ENCODE measurements at places on chromosomes 16 and 17.

GRCh38 chr17:721540-721937, 6.9 kb upstream of the VPS53 start:
- DNase-seq = no peak

- no peak for DNase-seq
Observed at GRCh38 chr16:31128711-31129567, 6.6 kb downstream of the PRSS8 start.

DNA sequence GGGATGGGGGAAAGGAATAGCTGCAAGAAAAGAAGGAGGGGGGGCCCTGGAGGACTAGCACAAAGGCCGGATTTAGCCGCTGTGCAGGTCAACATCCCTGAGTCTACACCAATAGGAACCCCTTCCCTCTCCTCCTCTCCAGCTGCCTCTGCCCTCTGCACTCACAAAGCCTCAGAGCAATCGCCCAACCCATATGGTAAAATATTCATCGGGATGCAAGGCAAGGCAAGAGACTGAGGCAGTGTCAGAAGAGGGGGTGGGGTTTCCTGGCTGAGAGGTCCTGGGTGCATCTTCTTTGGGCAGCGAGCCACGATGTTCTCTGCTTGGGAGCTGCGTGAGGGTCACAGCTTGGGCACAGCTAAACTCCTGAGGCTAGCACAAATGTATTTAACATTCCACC, 115.5 kb upstream of the NLRP1 start:
- DNase-seq = no peak

- DNase-seq = no peak
Observed at GRCh38 chr17:21193031-21193430, 20.9 kb downstream of the TMEM11 start.

- DNase-seq = no peak
Observed at GRCh38 chr16:25832291-25832690, 140.5 kb downstream of the HS3ST4 start.

GRCh38 chr17:3669548-3669947, 936 bp downstream of the EMC6 start:
- no peak for DNase-seq

DNA sequence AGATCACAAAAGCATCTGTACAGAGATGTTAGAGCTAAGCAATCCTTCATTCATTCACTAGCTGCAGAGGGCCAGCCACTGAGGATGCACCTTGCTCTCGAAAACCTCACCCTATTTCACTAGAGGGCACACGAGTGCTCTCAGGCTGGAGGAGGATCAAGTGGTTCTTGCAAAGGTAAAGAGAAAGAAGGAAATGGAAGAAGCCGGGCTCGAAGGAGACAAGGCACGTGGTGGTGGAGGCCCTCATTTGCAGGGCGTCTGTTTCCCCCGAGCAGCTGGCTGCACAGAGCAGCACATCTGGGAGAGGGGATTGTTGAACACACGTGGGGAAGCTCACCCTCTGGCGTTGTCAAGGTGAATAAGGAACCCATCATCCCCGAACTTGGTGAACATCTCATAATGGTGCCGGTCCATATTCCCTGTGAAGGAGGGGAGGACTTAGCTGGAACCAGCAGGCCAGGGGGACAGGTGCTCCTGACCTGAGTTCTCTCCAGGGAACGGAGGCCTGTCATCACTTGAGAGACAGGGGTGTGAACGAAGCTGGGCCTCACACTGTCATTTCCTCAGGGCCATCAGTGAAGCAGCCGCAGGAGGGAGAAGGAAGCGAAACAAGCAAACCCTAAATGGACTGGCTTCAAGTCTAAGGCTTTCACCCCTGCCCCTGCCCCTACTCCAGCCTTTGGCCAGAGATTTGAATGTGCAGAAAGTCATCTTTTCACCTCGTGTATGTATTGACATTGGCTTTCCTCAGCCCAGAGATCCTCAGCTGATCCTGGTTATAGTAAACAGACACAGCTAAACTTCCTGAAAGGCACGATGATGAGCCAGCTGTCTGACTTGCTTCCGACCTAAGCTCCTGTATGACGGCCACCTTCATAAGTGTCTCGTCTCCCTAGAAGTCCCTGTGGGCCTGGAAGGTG, 27.6 kb downstream of the PRKAR1A start:
- no peak for DNase-seq

DNA sequence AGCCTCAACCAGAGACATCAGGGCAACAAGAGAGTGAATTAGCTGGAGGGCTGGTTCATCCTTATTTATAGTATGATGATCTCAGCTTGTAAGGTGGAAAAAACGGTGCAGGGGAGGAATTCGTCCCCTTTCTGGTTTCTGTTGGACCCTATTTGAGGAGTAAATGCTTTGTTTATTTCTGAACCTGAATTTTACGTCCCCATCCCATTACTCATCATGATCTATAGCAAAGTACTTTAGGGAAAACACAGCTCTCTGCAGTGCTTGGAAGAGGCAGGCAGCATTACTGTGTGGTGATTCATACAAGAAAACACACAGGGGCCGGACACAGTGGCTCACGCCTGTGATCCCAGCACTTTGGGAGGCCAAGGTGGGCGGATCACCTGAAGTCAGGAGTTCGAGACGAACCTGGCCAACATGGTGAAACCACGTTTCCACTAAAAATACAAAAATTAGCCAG, 8.0 kb upstream of the VAT1L start:
- DNase-seq = no peak

DNA sequence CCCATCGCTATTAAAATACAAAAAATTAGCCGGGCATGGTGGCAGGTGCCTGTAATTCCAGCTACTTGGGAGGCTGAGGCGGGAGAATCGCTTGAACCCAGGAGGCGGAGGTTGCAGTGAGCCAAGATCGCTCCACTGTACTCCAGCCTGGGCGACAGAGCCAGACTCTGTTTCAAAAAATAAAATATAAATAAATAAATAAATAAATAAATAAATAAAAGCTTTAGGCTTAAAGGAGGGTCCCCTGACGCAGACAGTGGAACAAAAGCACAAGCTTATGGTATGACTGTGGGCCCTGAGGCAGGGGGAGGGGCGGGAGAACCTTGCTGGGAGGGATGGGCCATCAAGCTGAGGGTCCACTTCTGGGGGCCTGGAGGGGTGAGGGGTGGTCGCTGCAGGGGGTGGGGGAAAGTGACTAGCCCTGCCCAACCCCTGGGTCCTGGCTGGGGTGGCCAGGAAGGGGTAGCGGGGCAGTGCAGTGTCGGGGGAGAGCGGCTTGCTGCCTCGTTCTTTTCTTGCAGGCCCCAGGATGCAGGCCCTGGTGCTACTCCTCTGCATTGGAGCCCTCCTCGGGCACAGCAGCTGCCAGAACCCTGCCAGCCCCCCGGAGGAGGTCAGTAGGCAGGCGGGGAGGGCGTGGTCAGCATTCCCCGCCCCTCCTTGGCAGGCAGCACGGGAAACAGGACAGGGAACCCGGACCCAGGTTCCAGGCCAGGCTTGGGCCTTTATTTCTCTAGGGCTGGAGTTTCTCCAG, 4.7 kb downstream of the SERPINF1 start:
- DNase-seq = peak; percentile 65

DNA sequence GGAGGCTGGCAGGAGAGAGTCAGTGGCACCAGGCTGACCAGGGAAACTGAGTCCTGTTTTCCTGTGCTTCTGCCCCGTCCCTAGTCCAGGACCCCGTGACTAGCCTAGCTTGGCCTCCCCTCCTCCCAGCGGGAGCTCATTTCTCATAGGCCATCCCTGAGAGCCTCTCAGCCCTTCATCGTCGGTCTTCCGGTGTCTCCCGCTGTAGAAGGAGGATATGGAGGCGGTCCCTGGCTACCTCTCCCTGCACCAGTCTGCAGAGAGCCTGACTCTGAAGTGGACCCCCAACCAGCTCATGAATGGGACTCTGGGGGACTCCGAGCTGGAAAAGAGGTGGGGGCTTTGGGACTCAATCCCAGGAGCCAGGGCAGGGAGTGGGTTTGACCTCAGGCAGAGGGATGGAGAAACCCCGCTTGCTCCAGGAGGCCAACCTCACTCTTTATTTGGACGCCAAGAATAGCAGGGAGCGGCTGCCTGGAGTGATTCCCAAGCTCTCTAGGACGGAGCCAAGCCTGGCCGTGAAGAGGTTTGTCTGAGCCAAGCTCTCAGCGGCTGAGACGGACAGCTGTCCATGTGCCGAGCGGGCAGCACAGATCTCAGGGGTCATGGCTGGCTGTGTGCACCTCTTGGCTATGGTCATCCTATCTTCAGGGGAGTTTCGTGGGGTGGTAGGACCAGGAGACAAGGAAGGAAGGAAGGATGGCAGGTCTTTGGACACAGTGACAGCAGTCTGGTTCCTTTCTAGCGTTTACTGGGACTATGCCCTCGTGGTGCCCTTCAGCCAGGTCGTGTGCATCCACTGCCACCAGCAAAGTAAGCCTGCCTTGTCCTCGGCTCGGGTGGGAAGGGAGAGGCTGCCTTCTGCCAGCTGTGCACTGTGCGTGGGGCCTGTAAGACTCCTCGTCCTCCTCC, 26.8 kb downstream of the SGSM2 start:
- no peak for DNase-seq

DNA sequence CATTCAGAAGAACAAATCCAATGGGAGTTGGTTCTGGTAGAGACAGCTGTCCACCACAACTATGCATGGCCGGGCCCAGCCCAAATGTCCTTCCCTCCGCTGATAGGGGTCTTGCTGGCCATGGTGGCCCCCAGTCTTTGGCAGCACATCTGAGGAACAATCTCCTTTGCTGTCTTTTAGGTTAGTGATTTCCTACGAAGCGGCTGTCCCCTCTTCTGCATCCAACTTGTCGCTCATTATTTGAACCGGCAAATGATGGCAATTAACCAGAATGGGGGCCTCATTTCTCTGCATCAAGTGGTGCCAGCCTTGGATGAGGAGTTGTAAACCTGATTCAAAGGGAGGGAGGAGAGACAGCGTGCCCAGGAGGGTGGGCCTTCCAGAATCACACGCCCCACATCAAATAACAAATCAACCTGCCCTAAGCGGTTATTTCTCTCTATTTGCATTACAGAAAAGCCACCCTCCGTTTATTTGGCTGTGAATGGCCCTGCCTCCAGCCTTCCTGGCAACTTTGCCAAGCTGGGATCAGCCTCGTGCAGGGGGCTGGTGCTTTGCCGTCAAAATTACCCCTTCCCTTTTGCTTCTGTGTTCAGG, 156.5 kb downstream of the RGS9 start:
- no peak for DNase-seq

- DNase-seq = no peak
Observed at GRCh38 chr17:44920565-44920940, 5.3 kb upstream of the GFAP start.

DNA sequence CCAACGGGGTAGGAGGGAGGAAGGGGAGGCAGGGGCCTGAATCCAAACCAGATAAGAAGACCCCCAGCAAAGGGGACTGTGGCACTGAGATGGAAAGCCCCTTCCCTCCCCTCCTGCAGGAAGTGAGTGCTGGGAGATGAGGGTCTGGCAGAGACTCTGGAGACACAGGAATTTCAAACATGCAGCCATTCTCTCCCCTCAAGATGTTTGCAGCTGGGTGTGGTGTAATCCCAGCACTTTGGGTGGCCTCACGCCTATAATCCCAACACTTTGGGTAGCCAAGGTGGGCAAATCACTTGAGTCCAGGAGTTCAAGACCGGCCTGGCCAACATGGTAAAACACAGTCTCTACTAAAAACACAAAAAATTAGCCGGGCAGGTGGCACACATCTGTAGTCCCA, 33.9 kb upstream of the FAAP100 start:
- DNase-seq = no peak

GRCh38 chr17:62086737-62087136, 21.7 kb upstream of the MED13 start:
- DNase-seq = no peak

GRCh38 chr17:63682441-63682840, 17.5 kb downstream of the LIMD2 start:
- no peak for DNase-seq

- peak; percentile 75 for DNase-seq
Observed at GRCh38 chr17:81832608-81833159, 407 bp downstream of the MCRIP1 start.

GRCh38 chr16:11403534-11403795, 58.2 kb downstream of the RMI2 start:
- no peak for DNase-seq

DNA sequence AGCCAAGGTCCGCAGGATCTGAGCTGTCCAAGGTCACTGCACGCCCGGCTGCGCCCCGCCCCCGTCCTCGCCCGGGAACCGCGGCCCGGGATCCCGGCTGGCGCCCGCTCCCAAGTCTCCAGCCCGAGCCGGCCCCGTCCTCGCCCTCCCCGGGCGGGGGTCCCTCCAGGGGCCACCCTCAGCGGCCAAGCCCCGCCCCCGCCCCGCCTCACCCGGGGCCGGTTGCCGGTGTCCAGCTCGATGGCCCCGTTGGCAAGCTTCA, 216 bp downstream of the VPS9D1 start:
- peak; percentile 85 for DNase-seq

DNA sequence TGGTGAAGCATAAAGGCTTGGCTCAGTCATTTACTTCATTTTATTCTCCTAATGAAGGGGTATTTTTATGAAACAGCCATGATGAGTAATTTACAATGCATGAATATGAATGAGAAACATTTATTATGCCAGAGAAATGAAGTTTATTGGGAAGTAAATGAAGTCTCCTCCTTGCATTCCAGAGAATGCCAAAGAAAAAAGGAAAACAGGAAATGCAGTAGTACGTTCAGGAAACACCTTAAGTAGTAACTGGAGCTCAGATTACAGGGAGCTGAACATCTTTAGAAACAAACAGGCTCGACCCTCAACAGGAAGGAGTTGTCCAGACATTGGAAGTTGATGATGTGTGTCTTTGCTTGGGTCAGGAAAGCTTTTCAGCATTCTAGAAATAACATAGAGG, 4.6 kb downstream of the KRT34 start:
- DNase-seq = no peak

- no peak for DNase-seq
Observed at GRCh38 chr16:85675251-85675874, 13.4 kb downstream of the GINS2 start.

- no peak for DNase-seq
Observed at GRCh38 chr17:19397556-19398041, 10.6 kb upstream of the MFAP4 start.

- no peak for DNase-seq
Observed at GRCh38 chr17:17518014-17518413, 21.8 kb upstream of the RASD1 start.

- no peak for DNase-seq
Observed at GRCh38 chr16:47507701-47508100, 46.6 kb downstream of the PHKB start.

DNA sequence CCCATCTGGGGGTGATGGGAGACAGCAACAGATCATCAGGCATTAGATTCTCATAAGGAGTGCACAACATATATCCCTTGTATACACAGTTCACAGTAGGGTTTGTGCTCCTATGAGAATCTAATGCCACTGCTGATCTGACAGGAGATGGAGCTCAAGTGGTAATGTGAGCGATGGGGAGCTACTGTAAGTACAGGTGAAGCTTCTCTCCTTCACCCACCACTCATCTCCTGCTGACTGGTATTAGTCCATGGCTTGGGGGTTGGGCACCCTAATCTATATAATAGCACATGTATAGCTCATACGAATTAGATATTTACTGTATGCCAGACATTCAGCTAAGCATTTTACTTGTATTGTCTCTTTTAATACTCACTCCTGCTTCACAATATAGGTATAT, 101.7 kb downstream of the MAP2K6 start:
- no peak for DNase-seq

- DNase-seq = peak; percentile 78
Observed at GRCh38 chr17:19237389-19238166, 412 bp downstream of the EPN2 start.

- no peak for DNase-seq
Observed at GRCh38 chr17:16199093-16199492, 16.2 kb downstream of the NCOR1 start.

Data from SK-N-SH (cell line).